ENCODE measurements at places on chromosomes 13 and 19.

GRCh38 chr13:76928456-76928855 is 19.9 kb upstream of the ACOD1 start:
- DNase-seq, result no peak

DNA sequence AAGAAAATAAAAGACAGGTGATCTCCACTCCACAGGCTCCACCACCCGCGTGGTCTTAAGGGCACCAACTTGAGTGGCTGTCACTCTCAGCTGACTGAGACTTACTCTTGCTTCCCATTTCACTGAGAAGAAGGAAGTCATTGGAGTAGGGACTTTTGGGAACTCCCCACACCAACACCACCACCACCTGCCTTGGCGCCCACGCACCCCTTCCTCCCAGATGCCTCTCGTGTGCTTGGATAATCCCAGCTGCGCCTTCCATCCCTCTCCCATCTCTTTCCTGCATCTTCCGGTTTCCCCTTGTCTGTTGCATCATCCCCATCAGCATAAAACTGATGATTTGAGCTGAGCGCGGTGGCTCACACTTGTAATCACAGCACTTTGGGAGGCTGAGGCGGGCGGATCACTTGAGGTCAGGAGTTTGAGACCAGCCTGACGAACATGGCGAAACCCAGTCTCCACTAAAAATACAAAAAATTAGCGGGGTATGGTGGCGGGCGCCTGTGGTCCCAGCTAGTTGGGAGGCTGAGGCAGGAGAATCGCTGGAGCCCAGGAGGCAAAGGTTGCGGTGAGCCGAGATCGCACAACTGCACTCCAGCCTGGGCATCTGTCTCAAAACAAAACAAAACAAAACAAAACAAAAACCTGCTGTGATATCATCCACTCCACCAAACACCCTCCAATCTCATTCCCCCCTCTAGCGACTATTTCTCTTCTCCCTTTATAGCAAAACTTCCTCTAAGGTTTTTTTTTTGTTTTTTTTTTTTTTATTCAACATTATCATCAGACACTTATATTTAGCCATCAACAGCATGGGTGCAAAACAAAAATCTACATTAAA is 25.5 kb downstream of the AP2S1 start:
- DNase-seq, result no peak

DNA sequence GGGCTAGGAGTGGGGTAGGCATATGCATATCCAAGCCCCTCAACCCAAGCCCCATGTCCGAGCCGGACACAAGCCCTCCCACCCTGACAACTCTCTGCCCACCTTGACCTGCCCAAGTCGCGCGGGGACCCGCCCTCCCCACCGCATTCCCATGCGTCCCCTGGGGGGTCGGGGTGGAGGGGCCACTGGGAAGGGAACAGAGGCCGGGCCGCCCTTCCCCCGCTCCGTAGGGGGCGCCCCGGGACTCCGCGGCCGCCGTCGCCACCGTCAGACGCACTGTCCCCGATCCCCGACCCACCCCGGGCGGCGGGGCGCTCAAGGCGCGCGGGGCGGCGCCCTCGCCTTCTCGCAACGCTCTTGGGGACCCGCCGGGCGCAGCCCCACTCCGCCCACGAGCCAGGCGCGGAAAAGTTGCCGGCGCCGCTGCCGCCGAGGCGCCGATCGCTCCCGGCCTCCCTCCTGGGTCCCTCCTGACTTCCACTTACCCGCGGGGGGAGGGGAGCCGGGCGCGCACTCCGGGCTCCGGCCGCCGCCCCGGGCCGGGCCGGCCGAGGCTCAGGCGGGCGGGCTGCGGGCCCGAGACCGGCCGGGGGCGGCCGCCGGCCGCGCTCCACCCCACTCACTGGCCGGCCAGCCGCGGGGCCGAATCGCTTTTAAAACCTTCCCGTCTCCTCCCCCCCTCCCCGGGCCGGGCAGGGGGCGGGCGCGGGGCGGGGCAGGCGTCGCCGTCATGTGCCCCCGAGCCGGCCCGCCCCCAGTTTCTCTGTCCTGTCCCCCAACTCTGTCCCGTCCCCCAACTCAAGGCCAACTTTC is 34.4 kb upstream of the NANOS3 start:
- no peak for DNase-seq

DNA sequence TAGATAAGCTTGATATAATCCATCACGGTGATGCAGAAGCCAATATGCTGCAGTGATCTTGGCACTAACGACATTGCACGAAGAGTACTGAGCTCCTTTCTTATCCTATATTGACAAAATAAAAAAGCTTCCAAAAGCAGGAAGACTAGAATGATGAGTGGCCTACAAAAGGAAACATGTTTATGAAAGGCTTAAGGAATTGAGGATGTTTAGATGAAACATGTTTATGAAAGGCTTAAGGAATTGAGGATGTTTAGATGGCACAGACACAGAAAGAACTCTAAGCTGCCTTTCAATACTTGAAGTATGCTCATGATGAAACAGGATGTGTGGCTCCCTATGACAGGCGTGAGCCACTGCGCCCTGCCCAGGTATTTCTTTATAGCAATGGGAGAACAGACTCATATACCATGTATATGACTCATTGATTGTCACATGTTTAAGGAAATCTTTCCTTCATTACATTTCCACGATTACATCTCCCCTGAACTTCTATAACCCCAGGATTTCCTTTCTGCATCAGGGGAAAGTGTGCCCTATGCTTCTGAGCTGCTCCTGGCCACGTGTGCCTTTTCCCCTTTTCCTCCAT is 690.8 kb upstream of the ARGLU1 start:
- no peak for DNase-seq

DNA sequence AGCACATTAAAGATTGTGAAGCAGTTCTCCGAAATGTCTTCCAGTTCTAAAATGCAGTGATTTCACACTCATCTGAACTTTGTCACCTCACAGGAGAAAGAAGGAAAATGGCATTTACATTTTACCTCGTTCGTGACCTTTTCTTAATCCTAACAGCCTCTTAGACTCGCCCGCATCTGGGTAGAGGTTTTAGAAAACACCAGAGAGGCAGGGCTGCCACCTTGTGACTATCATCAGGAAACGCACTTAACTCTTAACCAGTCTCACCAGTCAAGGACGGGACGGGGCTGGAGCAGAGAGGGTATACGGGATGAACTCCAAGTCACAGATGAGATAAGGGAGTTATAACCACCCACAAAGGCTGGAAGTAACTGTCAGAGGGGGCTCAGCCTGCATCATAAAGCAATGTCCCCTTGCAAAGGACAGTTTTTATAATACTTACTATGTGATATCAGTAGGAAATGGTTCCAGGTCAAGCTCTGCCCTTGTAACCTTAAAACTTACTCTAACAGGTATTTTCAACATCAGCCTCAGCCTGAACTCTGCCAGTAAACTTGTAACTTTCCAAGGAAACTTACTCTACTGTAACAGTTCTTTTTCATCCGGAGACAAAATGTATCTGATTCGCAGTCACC is 8.6 kb upstream of the CEACAM6 start:
- DNase-seq, result peak; percentile 3

GRCh38 chr19:6412447-6413091 is 12.0 kb downstream of the KHSRP start:
- no peak for DNase-seq

GRCh38 chr13:34064456-34065205 is 246.7 kb downstream of the RFC3 start:
- no peak for DNase-seq

- DNase-seq, result no peak
These were observed 117.8 kb downstream of the IRS2 start for GRCh38 chr13:109668433-109669233.

DNA sequence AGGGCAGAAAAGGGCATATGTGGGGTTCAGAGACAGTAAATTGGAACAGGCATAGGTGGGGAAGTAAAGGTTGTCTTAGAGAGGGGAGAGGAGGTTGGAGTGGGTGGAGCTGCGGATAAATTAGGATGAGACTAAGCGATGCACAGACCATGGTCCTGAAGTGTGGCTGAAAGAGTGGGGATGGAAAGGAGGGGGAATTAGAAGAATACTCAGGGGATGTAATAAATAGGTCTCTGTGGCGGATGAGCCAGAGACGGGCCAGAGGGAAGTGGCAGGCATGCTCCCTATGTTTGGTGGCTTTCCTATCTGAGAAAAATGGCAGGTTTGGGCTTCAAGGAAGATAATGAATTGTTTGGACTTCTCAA is 123.4 kb downstream of the OLFM4 start:
- DNase-seq, result no peak

DNA sequence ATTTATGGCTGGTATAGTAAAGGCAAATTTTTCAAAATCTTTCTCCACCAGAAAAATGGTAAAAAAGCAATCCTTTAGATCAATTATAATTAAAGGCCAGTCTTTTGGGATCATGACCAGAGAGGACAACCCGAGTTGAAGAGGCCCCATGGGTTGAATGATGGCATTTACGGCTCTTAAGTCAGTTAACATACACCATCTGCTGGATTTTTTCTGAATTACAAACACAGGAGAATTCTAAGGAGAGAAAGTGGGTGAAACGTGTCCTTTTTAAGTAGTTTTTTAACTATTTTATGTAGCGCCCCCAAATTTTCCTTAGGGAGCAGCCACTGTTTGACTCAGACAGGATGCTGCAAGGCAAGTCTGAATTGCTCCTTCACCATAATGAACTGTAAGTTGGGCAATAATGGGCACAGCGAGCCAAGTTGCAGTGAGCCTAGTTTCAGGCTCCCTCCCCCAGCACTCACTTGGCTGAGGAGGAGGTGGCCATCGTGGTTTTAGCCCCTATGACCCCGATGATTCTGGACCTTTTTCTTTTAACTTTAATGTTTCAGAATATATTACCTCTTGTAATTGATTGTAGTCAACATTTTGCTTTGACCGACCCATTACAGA is 13.6 kb upstream of the ZNF611 start:
- DNase-seq, result no peak

DNA sequence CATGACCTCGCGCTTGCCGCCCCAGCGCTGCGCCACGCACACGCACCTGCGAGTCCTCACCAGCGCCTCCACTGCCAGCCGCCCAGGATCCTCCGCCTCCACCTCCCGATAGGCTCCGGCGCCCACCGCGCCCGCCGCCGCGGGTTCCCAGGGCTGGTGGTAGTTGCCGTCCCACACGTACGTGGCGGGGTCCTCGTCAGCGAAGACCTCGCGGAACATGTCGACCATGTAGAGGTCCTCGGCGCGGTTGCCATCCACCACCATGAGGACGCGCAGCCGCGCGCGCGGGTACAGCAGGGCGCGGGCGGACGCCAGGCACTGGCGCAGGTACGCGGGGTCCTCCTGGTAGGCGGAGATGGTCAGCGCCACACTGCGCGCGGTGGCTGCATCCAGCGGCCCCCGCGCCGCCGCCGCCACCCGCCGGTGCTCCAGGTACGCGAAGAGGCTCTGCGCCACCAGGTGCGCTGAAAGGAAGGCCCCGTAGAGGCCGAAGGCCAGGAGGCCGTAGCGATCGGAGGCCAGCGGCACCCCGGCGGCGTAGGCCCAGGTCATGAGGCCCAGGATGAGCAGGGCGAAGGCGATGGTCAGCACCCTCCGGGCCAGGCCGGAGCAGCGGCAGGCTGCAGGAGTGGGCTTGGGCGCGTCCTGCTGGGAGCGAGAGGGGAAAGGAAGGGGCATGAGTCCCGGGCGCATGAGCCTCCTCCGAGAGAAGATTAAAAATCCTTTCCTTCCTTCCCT is 4.4 kb downstream of the HAS1 start:
- no peak for DNase-seq

DNA sequence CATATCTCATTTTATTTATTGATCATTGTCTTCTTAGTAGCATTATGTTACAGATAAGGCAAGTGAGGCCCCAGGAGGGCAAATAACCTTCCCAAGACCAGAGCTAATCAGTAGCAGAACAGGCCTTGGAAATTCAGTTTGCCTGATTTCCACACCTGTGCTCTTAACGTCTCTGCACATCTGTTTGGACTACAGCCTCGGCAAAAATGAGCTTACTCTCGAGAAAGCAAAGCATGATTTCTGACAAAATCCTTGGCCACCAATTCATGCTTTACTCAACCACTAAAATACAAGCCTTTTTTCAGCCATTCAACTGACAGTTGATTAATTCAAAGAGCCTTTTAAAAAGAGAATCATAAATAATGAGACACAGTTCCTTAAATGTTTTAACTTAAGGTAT is 309.3 kb upstream of the HTR2A start:
- no peak for DNase-seq

- DNase-seq, result no peak
These were observed 448.2 kb downstream of the LIG4 start for GRCh38 chr13:107767119-107767518.

DNA sequence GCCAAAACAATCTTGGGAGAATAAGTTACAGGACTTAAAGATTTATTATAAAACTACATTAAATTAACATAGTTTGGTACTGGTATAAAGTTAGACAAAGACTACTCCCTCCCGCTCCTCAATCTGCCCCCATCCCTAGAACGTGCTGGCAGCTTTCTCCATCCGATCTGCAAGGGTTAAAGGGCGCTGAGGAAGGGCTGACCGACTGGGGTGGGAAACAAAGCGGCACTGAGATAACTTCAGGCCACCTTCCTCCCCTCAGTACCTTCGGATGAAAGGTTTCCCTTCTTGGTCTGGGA is 790 bp upstream of the SUGT1 start:
- DNase-seq, result no peak

DNA sequence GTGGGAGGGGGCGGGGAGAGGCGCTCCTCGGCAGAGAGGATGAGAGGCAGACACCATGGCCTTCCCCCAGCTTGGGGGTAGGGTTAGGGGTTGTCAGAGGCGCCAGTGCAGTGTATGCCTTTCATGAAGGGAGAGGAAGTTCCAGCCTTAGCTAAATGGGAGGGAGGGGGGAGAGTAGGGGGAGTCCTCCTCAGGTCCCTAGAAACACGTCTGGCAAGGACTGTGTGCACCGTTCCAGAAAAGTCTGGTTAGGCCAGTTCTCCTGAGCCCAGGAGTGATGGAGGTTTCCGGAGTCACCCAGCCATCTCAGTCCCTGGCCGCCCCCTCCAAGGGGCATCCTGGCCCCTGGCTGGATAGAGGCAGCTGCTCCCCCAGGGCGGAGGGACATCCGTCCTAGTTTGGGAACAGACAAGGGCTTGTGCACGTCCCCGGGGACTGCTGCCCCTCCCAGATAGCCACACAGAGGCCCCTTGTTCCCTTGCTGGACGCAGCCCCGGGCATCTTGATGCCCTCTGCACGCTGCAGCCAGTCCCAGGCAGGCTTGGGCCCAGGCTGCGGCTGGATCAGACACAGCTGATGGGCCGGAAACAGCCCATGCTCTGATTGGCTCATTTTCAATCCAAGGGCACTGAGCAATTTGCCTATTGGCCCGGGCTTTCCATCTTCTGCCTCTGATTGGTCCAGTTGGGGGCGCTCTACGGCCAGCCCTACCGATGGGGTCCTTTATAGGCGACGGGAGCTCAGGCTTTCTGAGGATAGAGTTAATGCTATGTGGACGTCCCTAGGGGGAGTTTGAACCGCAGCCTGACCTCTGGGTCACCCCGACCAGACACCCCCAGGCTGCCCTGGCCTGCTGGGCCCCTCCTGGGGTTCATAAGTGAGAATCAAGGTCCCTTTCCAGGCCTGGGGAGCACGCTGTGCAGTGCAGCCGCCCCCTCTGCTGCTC is 3.8 kb downstream of the S1PR2 start:
- DNase-seq, result no peak

GRCh38 chr19:20453425-20453935 is 112.1 kb downstream of the ZNF737 start:
- DNase-seq, result no peak
